Adrenal gland (tissue), 19 donors: ENCODE measurements at places on chromosomes 12 and 14. TPM values are rescaled to one million over a fixed set of nuclear protein-coding genes. Genes with fewer than 3 reads are reported as not detected.

CAPZA3 gene
- not detected for total RNA-seq

SERPINA6 gene
- not detected for total RNA-seq

PTGR2 gene
- total RNA-seq: 16.3 TPM

PRH2 gene
- not detected for total RNA-seq

GLT1D1 gene
- 0.18 TPM for total RNA-seq

DNA sequence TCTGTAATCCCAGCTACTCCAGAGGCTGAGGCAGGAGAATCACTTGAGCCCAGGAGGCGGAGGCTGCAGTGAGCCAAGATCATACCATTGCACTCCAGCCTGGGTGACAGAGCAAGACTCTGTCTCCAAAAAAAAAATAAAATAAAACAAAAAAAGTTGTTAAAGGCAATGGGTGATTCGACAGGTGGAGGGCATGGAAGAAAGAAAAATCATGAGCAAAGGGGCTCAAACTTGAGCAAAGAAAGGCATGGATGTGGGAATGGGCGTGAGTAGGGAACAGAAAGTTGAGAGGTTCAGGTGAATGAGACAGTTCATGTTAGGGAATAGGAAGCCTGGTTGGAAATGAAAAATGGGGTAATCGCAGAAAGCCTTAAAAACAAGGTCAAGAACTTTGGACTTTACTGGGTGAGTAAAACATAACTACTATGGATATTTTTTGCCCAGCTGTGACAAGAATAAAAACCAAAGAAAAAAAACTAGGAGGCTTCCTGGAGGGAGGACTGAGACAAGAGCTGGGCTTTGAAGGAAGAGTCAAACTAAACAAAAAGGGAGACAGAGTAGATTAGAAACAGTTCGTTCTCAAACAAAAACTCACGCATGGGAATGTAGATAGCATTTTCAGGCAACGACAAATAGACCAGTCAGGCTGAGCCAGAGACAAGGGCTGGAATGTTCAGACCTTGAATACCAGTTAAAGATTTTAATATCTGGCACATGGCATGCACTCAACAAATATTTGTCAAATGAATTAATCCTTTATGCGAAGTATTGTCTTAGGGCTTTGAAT, 18.8 kb downstream of the PYM1 start:
- no peak for DNase-seq

DNA sequence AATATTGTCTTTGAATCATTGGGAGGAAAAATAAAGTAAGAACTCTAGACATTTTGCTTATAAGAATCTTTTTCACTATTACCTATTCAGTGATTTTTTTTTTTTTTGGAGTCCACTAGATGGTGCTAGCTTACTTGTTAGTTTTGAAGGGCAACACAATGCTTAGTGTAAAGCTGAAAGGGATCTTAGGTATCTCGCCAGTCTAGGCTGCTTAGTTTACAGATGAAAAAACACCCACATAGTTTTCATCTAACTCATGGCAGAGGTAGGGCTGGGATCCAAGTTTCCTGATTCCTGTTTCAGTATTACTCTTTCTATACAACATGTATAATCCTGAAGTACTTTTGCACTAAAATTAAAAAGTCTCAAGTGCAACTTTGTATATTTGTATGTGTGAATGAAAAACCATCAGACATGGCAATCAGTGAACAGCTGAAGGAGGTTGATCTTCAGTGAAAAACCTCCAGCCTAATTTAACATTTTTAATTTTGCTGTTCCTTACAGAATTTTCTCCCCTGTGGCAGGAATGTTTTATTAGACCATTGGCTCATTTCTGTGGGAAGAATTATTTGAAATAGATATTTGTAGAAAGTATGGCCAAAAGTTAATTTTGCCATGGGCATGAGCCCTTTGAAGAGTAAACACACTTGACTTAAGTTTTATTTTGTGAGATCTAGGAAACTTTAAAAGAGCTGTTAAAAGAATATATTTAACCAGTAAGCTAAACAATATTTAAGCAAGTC, 40.7 kb downstream of the LRRIQ1 start:
- no peak for DNase-seq

- no peak for DNase-seq
These were observed 146.6 kb downstream of the STXBP6 start for GRCh38 chr14:24903337-24903736.

DNA sequence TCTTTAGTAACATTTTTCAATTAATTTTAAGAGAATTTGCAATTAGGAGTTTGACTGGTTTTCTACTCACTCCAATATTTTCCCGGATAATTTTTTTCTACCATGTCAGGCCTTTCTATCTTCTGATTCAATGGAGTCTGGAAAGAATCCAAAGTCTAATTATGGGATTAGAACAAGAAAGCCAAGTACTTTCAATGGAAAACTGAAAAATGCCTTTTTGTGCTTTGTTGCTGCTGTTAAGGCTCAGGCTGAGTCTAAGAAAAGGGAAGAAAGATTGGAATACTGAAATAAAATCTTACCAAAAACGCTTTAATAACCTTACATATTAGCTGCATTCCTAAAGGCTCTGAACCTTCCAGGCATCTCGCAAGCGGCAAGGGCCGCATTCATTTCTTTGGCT, 24.4 kb upstream of the DHRS4 start:
- no peak for DNase-seq

DNA sequence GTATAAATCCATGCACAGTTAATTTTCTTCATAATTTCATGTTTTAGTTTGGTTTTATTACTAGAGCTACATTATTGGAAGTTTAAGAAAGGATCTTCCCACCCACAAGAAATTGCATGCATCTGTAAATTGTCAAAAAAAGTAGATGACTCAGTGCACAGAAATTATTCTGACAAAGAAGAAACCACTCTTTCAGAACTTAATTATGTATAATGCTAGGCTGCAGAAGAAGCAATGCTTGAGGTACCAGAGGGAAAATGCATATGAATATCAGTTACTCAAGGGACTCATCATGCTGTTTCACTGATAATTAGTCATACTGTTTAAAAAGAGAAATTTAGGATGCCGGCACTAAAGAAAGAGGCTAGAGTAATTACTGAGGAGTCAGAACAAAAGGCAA, 147.0 kb downstream of the SLC16A7 start:
- DNase-seq: no peak

- DNase-seq: no peak
These were observed 86.9 kb downstream of the BCAT1 start for GRCh38 chr12:24861766-24862540.

DNA sequence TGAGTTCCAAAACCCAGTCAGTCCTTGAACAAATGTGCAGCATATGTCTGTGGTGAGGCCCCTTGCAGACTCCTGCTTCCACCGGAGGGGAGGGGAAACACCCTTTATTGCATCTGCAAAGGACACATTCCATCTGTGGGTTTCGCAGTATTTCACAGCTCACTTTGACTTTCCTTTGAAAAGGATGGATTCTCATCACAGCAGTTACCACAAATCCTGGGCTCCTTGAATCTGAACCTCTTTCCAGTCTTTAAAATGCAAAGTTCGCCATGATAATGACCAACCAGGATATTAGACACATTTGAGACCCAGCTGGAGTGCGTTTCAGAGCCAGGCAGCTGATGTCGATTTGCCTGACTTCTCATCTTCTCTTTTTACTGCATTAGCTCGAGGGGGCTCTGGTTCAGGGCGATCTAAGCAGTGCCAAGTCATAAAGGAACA, 242.4 kb downstream of the SLC15A4 start:
- no peak for DNase-seq

DNA sequence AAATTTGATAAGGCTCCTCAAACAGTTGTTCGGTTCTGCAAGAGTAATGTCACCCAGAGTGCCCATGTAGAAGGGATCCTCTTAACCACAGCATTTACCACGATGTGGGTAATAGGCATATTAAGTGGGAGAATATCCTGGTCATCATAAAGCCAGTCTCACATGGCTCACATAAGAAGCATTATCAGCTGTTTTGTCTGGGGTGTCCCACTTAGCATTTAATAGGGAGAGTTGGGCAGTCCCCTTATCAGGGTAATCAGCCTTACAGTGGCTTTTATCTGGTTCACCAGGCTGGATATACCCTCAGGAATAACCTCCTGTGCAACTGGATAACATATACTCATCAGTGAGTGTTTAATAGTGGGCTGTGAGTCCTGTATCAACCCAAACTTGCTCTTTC, 12.9 kb upstream of the TMEM263 start:
- no peak for DNase-seq

DNA sequence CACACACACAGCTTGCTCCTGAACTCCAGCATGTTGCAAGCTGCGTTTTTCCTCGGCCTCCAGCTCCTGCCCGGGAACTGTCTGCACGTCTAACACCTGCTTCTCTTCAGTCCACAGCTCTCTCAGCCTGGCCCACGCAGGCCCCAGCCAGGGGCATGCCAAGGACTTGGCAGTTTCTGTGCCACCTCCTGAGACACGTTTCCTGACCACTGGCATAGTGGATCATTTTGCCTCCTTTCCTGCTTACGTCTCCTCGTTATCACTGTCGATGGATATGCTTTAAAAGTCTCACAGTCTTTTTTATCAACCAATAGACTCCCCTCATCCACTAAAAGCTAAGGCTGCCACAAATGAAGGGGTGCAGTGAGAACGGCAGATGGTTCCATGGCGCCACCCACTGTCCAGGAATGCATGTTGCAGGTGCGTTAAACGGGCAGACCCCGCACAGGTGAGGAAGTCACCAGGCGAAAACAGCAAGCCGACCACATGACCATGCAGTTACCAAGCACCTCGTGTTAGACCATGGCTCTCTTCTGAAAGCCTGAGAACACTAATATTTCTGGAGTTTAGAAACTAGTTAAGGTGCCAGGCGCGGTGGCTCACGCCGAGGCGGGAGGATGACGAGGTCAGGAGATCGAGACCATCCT, 14.7 kb upstream of the TEAD4 start:
- DNase-seq: no peak

GRCh38 chr12:124015494-124016461, 42.8 kb downstream of the ZNF664 start:
- DNase-seq: no peak

DNA sequence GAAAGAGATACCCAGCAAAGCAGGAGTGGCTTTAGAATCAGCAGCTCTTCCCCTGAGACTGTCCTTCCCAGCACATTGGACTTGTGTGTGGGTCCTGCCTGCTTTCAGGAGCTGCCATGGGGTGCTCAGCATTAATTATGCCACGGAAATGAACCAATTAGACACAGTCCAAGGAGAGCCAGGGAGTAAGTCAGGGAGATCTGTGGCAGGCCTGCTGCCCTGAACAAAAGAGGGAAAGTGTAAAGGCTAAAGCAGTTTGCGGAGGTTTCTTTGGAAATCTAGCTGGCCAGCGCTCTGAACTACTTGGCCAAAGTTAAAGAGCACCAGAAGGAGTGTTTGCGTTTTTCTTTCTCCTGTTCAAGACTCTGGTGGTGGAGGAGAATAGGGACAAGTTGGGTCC, 65.7 kb upstream of the SRSF5 start:
- no peak for DNase-seq

DNA sequence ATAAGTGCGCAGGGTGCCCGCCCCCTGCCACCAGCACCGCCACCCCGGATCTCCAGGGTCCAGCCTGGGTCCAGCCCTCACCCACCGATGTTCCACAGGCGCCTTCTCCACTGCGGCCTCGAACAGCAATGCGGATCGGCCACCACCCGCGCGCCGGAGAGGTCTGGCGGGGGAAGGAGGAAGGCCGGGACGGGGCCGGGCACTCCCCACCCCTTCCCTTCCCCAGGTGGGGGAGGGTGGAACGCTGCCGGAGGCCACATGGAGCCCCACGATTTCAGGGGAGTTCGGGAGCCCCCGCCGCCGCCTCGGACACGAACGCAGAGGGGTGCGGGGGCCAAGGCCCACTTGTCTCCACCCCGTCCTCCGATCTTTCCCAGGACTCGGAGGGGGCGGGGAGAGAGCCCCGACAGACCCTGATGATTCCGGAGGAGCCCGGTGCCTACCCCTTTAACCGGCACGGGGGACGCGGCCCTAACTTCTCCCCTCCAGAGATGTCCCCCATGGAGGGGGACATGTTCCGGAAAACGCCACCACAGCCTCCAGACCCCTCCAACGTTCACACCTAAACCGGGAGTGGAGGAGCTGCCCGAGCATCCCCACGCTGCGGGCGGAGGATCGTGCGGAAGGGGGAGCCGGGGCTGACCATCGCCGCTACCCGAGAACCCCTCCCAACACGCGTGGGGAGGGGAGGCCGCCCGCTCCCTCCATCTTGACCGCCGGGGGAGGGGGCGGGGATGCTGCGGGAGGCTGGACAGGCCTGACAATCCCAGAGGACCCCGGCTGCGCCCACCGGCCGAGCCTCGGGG, 1.1 kb downstream of the ATXN2 start:
- peak; percentile 47 for DNase-seq

DNA sequence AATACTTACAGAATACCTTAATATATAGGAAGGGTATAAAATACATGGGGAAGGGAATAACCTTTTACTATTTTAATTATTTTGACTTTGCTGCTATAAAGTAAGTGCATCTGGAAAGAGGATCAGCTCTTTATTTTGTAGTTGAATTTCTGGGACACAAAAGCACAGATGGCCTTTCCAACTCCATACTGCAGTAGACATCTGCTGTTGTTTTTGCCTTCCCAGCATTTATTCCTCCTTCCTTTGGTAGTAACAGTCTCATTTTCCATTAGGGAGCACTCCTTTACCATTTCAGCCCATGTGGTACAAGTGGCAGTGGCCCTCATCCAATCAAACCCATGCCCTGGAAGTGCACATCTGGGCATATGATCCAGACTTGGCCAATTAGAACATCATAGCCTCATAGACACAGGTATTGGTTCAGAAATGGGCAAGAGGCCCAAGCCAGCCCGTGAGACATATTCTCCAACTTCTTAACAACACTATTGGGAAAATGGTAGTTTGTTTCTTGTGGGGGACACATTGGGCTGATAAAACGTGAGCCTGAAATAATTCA, 64.8 kb upstream of the YARS2 start:
- DNase-seq: no peak

DNA sequence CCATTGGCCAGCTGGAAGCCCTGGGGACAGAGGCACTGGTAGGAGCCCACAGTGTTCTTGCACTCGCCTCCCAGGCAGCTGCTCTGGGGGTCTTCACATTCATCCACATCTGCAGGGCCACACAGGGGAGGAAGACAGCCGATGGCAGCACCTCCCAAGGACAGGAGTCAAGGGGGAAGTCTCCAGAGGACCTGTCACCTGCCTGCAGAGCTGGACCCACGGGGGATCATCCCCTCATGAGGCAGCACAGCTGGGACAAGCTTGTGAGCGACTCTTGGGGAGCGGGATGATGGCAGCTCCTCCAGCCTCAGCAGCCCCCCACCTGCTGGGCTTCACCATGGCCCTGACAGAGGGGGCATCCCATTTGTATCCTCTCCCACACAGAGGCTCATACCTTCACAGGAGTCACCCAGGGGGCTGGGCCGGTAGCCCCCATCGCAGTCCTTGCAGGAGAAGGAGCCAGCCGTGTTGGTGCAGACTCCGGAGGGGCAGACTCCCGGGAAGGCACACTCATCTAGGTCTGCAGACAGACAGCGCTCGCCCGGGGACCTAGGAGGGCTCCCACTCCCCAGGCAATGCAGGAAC, 15.4 kb downstream of the ISCA2 start:
- no peak for DNase-seq

DNA sequence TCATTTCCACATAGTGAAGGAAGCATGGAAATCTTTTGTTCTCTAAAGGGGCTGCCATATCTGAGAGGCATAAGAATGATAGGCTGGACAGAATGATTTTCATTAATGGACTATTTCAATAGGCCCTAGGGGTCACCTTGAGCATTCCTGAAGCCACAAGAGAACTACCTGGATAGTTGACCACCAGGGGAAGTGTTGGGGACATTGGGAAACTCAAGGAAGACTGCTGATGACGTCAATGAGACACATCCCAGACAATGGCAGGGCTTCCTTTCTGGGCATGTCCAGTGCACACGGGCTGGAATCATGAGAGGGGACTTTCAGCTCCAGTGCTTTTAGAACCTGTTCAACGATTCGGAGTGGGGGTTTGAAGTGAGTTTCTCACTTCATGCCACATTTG, 48.8 kb upstream of the CHST11 start:
- no peak for DNase-seq

GRCh38 chr14:103656031-103656755, 27.2 kb downstream of the KLC1 start:
- DNase-seq: no peak
